Cardiac septum (tissue), 1 donor: ENCODE measurements at places on chromosomes 11 and 22. TPM values are rescaled to one million over a fixed set of nuclear protein-coding genes. Genes with fewer than 3 reads are reported as not detected.
A peak's percentile ranks its signal among the peaks of the same experiment; 100 is the strongest.

The INS gene
- total RNA-seq, result not detected

The FBLN1 gene
- 70.1 TPM for total RNA-seq

The CPT1B gene
- 253 TPM for total RNA-seq

The E2F8 gene
- 4.5 TPM for total RNA-seq

The SLC22A9 gene
- not detected for total RNA-seq

GRCh38 chr11:125772834-125773505, 5.7 kb downstream of the PATE2 start:
- no peak for DNase-seq

- no peak for DNase-seq
Observed at GRCh38 chr22:40400159-40400558, 29.8 kb downstream of the SGSM3 start.

DNA sequence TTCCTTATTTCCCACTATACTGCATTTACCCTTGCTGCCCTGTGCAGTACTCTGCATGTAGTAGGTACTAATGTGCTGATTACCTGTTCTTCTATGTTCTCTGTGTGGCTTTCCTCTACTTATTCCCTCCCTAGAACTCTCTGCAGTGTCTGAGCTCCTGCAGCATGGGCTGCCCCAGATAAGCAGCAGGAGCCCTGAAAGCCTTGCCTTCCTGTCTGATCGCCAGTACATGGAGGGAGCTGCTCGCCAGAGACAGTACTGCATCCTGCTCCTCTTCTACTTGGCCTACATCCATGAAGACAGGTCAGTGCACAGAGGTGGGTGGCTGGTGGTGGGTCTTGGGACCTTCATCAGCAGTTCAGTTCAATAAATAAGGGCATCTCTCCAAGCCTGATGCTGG, 42.2 kb upstream of the CCDC134 start:
- DNase-seq, result no peak

DNA sequence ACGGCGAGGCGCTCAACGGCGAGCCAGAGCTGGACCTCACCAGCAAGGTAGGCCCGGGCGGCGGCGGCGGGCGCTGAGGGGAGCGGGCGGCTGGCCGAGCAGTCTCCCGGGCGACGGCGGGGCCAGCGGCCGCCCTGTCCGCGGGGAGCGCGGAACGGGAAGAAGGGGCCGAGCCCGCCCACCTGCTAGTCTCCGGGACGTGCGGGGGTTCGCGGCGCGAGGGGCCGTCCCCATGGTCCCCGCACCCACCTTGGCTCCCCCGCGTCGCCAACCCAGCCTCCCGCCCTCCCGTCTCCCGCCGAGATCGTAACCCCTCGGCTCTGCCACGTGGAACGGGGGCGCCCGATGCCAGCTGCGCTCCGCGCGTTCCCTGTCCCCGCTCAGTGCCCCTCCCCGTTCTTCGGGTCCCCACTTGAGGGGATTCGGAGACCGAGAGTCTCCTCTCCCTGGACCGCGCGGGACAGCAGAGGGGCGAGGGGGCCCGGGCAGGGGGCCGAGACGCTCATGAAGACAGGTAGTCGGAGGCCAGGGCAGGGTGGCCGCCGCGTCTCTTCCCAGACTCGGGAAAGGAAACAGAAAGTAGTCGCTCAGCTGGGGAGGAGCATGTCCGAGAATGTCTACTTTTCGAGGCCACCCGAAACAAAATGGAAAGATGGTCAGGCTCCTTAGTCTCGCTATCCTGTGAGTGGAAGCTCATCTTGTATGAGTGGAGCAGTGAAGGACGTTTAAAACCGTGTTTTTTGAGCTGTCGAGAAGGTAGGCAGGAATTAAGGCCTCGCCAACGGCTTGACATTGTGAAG, 557 bp downstream of the GTPBP1 start:
- DNase-seq, result peak; percentile 84

DNA sequence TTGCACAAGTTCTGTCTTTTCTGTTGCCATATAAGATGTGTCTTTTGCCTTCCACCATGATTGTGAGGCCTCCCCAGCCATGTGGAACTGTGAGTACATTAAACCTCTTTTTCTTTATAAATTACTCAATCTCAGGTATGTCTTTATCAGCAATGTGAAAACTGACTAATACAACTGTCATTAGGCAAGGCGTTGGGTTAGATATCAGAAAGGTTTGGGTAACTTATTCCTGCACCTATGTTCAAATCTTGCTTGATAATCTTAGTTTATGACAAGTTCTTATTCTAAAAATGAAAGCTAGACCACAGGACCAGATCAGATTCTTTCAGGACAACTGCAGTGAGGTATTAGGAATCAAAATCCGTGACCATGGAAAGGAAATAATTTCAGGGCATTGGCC, 160.6 kb upstream of the BDNF start:
- DNase-seq, result no peak

DNA sequence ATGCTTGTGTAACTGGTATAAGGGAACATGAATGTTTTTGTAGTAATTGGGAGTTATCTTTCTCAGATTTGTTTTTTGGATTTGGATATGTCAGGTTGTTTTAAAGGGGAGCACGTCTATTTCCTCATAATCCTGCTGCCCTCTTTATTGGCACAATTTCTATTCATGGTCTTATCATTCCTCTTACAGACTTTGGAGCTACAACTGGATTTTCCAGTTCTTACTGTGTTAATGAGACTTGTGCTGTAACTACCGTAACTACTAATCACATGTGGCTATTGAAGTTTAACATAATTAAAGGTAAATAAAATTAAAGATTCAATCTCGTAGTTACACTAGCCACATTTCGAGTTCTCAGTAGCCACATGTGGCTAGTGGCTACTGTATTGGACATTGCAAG, 1.9 kb downstream of the FDX1 start:
- no peak for DNase-seq

GRCh38 chr11:45043755-45044475, 93.2 kb upstream of the TP53I11 start:
- DNase-seq, result no peak

DNA sequence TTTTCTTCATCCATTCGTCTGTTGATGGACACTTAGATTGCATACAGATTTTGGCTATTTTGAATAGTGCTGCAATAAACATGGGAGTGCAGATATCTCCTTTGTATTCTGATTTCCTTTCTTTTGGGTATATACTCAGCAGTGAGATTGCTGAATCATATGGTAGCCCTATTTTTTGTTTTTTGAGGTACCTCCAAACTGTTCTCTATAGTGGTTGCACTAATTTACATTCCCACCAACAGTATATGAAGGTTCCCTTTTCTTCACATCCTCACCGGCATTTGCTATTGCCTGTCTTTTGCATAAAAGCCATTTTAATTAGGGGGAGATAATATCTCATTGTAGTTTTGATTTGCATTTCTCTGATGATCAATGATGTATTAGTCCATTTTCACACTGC, 96.1 kb downstream of the PRR5L start:
- no peak for DNase-seq

DNA sequence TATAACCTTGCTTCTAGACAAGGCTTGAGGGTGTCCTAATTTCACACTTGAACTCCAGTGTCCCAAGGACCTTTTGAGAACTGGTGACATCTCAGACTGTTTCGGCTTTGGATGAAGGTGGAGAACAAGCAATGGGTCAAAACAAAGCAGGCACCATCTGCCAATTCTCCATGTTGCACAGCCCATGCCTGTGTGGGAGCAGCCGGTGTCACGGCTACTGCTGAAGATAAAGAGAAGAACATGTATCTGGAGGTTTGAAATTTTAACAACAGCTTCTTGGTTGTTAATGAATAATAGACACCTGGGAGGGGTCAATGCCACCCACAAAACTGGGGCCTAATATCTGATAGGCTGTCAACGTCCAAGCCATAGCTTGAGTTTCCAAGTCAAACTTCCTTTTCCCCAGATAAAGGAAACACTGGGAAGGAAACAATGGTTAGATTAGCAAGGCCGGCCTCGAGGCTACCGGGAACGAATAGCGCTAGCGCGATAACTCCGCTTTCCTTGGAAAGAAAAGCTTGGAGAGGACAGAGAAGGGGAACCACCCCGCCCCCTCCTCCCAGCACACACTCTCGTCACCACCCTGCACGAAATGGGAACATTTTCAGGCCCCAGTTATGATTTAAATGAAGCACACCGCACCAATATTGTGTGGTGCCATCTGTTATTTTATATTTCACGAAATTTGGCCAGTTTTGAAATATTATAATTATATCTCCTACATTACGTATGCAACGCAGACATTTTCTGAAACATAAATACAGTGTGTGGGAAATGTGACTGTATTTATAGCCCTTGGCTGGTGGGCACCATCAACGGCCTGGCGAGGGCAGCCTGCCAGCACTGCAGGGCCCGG, 21.8 kb upstream of the OPCML start:
- DNase-seq, result no peak

GRCh38 chr11:23540101-23540561, 679.9 kb upstream of the CCDC179 start:
- no peak for DNase-seq

GRCh38 chr11:115324581-115325432, 179.4 kb downstream of the CADM1 start:
- no peak for DNase-seq
